Stomach (tissue), 19 donors: ENCODE measurements at places on chromosomes 16 and 17. TPM values are rescaled to one million over a fixed set of nuclear protein-coding genes. Genes with fewer than 3 reads are reported as not detected.

GRCh38 chr16:53812914-53813313 lies 109.0 kb downstream of the FTO start:
- no peaks in the 10 kb centered on the region for H3K4me1 ChIP-seq
- DNase-seq, result no peak
- H3K36me3 ChIP-seq, result no peaks in the 10 kb centered on the region

DNA sequence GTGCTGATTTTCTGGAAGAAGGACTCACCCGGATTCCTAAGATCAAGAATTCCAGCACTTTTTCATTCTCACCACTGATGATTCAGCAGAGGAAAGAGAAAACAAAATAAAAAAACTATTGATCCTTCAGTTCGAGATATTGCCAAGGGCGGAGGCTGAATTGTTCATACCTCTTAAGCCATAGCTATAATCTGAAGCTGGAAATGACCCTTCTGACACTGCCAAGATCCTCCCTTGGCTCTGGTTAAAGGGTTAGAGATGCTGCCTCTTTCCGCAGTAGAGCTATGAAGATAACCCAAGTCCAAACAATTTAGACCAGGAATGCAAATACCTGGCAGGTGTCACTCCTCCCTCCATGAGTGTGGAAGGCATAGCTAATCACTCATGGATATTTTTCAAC lies 73.0 kb downstream of the TMEM114 start:
- peaks cover 6% of the 10 kb centered on the region for H3K4me1 ChIP-seq
- no peak overlapping the region for H3K27ac ChIP-seq
- H3K36me3 ChIP-seq, result no peaks in the 10 kb centered on the region

HNF1B gene
- 19.2 TPM for total RNA-seq

RAC3 gene
- total RNA-seq, result 1.2 TPM

EPN3 gene
- total RNA-seq, result 6.4 TPM

DNA sequence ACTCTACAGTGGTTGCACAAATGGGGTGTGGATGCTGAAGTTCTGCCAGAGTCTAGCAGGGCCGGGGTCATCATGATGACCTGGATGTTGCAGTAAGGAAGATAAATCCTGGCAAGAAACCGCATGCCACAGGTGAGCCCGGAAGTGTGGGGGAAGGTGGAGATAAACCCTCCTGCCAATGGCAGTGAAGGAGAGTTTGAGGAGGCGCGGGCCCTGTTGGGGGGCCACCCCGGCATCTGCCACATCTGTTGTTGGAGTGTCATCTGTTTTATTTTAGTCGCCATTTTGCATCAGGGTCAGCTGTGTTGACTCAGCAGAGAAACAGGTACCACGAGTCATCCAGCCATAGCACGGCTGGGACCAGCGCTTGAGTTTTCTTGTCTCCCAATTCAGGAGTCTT lies 173.8 kb upstream of the CHMP6 start:
- H3K27ac ChIP-seq, result no peak overlapping the region
- H3K27me3 ChIP-seq, result no peaks in the 10 kb centered on the region
- peaks cover 17% of the 10 kb centered on the region for H3K36me3 ChIP-seq

DNA sequence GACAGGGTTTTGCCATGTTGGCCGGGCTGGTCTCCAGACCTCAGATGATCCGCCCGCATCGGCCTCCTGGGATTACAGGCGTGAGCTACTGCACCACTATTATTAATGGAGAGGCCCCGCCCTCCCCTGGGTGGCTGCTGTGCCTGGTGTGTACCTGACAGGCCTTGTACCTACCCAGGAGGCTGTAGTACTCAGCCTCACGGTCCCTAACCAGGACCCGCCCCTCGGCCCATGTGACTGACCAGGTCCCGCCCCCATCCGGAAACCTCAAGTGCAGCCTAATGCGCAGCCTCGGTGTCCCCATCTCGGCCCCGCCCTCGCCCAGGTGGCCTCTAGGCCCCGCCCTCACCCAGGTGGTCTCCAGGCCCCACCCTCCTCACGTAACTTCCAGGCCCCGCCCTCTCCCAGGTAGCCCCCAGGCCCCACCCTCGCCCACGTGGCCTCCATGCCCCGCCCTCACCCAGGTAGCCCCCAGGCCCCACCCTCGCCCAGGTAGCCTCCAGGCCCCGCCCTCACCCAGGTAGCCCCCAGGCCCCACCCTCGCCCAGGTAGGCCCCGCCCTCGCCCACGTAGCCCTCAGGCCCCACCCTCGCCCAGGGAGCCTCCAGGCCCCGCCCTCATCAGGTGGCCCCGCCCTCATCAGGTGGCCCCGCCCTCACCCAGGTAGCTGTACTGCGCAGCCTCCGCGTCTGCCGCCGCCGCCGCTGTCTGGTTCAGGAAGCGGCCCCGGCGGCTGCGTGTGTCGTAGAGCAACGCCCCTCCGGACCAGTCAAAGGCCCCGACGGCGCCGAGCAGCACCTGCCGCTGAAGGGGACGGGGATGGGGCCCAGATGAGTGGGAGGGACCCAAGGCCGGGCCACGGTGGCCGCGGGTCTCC lies 31.0 kb downstream of the HASPIN start:
- peak overlapping the region; percentile 40 for H3K4me3 ChIP-seq
- peak; percentile 97 for DNase-seq
- no peaks in the 10 kb centered on the region for H3K36me3 ChIP-seq
- H3K4me1 ChIP-seq, result peaks cover 19% of the 10 kb centered on the region
- H3K27me3 ChIP-seq, result no peaks in the 10 kb centered on the region

GFAP gene
- not detected for total RNA-seq

DNA sequence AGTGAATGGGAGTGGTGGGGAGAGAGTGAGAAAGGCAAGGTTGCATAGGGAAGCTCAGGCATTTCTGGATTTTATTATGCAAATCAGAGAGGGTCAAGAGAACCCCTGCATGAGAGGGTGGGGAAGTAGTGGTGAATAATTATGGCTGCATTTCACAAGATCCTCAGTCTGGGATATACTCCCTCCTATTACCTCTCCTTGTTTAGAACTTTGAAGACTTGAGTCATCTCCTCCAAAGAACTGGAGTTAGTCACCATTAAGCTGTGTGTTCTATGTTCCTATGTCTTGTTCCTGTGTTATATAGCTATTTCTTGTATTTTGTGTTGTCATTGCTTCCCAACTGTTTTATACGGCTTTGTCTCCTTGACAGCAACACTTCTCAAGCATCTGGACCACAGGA lies 18.4 kb downstream of the SOX9 start:
- H3K27me3 ChIP-seq, result no peaks in the 10 kb centered on the region
- DNase-seq, result no peak
- no peaks in the 10 kb centered on the region for H3K36me3 ChIP-seq
- peaks cover 13% of the 10 kb centered on the region for H3K4me1 ChIP-seq
- no peak overlapping the region for H3K27ac ChIP-seq

GRCh38 chr17:17719966-17720543 lies 38.8 kb downstream of the RAI1 start:
- peaks cover 55% of the 10 kb centered on the region for H3K4me1 ChIP-seq
- H3K27ac ChIP-seq, result no peak overlapping the region
- peaks cover 34% of the 10 kb centered on the region for H3K27me3 ChIP-seq

- no peaks in the 10 kb centered on the region for H3K36me3 ChIP-seq
- no peak overlapping the region for H3K4me3 ChIP-seq
- DNase-seq, result no peak
- H3K27me3 ChIP-seq, result peaks cover 5% of the 10 kb centered on the region
- no peaks in the 10 kb centered on the region for H3K4me1 ChIP-seq
- H3K27ac ChIP-seq, result no peak overlapping the region
Measured at GRCh38 chr16:85722128-85722893, 28.6 kb downstream of the C16orf74 start.

DNA sequence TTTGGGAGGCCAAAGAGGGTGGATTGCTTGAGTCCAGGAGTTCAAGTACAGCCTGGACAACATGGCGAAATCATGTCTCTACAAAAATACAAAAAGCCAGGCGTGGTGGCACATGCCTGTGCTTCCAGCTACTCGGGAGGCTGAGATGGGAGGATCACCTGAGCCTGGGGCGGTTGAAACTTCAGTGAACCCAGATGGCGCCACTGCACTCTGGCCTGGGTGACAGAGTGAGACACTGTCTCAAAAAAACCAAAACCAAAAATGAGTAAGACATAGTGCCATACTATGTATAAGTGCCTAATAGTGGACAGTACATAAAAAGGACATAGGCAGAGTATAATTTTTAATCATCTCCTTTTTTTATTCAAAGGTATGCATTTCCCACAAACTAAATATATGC lies 4.0 kb downstream of the CTC1 start:
- no peak overlapping the region for H3K4me3 ChIP-seq
- H3K36me3 ChIP-seq, result peaks cover 52% of the 10 kb centered on the region
- no peaks in the 10 kb centered on the region for H3K27me3 ChIP-seq
- no peaks in the 10 kb centered on the region for H3K4me1 ChIP-seq
- H3K27ac ChIP-seq, result no peak overlapping the region

DNA sequence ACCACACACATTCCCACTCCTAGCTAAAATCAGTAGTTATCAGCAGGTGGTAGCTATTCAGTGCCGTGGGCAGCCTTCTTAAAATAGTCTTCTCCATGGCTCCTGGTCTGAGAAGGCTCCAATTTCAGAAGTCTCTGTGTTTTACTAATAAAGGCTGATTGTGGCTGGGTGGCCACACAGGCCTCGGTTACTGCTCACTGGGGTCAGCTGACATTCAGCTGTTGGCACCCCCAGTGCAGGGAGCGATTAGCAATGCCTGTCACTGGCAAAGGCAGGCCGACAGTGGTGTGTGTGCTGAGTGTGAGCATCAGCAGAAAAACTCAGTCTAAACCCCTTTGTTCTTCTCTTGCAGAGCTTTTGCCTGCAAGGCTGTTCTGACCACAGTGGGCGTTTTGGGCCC lies 16.6 kb upstream of the DBNDD1 start:
- no peak overlapping the region for H3K4me3 ChIP-seq
- DNase-seq, result no peak
- no peak overlapping the region for H3K27ac ChIP-seq
- no peaks in the 10 kb centered on the region for H3K27me3 ChIP-seq
- H3K4me1 ChIP-seq, result no peaks in the 10 kb centered on the region
- H3K36me3 ChIP-seq, result peaks cover 98% of the 10 kb centered on the region

RPS6KB1 gene
- 50.0 TPM for total RNA-seq

DNAAF1 gene
- total RNA-seq, result not detected

GRCh38 chr17:82623707-82624106 lies 24.5 kb downstream of the WDR45B start:
- H3K4me3 ChIP-seq, result no peak overlapping the region
- DNase-seq, result no peak
- H3K27ac ChIP-seq, result no peak overlapping the region
- H3K27me3 ChIP-seq, result no peaks in the 10 kb centered on the region
- peaks cover 8% of the 10 kb centered on the region for H3K4me1 ChIP-seq
- H3K36me3 ChIP-seq, result peaks cover 100% of the 10 kb centered on the region

- H3K4me3 ChIP-seq, result no peak overlapping the region
- peak; percentile 67 for DNase-seq
- no peaks in the 10 kb centered on the region for H3K27me3 ChIP-seq
- peaks cover 98% of the 10 kb centered on the region for H3K4me1 ChIP-seq
Measured at GRCh38 chr16:88478889-88479792, 26.1 kb downstream of the ZFPM1 start.

TMEM204 gene
- total RNA-seq, result 9.4 TPM

DNA sequence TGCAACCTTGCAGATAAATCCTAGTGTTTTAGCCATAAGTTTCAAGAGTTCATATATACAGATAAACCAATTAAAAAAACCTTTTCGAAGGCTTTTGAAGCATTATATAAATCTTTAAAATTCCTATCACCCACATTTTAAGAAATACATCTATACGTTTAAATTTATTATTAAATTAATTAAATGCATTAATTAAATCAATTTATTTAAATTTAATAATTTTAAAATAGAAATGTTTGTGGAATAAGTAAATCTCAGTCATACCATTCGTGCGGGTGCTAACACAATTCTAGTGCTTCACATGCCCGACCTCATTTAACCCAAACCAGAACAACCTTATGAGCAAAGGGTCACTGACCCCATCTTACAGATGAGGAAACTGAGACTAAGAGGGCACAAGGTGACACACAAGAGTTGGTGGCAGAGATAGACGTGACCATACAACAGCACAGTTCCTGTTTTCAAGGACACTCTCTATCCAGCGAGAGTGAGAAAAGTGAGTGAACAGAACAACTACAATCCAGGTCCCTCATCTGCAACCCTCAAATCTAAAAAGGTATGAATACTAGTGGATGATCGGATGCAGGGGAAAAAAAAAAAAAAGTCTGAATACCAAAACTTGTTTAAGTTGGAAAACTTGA lies 1.4 kb downstream of the NSMCE1 start:
- peaks cover 40% of the 10 kb centered on the region for H3K4me1 ChIP-seq
- no peak overlapping the region for H3K27ac ChIP-seq
- no peaks in the 10 kb centered on the region for H3K36me3 ChIP-seq
- H3K27me3 ChIP-seq, result no peaks in the 10 kb centered on the region
- no peak overlapping the region for H3K4me3 ChIP-seq

DNA sequence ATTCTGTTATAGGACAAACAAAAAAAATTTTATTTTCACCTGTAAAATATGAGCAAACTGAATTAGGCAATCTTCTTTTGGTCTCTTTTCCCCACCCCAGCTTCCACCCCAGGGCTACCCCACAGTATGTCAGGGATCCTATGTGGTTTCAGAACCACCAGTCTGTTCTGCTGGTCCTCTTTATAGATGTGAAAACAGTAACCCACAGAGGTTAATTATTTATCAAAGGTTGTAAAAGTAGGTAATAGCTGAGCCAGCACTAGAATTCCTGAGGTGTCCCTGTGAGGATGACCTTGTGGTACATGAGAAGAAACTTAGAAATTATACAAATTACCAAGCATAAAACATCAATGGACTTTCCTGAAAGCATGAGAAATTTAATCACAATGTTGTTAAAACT lies 428.7 kb downstream of the CNTNAP4 start:
- H3K36me3 ChIP-seq, result no peaks in the 10 kb centered on the region
- H3K4me3 ChIP-seq, result no peak overlapping the region
- no peaks in the 10 kb centered on the region for H3K27me3 ChIP-seq
- H3K27ac ChIP-seq, result no peak overlapping the region

DNA sequence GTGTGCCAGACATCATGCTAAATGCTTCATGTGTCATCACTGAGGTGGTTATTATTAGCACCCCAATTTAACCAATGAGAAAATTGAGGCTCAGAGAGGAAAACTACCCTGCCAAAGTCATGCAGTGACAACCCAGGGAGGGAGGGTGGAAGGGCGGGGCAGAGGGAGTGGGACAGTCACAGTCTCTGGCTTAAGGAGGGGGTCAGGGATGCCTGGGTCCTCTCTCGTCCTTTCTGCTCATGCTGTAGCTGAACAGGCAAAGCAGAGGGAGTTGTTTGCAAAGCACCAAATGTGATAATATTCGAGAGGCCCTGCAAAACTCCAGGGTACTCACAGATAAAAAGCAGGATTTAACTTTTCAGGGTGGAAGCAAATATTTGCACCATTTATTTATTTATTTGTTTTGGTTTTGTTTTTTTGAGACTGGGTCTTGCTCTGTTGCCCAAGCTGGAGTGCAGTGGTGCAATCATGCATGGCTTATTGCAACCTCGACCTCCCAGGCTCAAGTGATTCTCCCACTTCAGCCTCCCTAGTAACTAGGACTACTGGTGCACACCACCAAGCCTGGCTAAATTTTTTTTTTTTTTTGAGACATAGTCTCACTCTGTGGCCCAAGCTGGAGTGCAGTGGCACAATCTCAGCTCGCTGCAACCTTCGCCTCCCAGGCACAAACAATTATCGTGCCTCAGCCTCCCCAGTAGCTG lies 47.9 kb upstream of the NKD1 start:
- no peak overlapping the region for H3K4me3 ChIP-seq
- no peaks in the 10 kb centered on the region for H3K27me3 ChIP-seq
- H3K27ac ChIP-seq, result no peak overlapping the region
- DNase-seq, result no peak
- peaks cover 5% of the 10 kb centered on the region for H3K4me1 ChIP-seq

- no peaks in the 10 kb centered on the region for H3K36me3 ChIP-seq
- H3K27ac ChIP-seq, result no peak overlapping the region
- H3K4me1 ChIP-seq, result no peaks in the 10 kb centered on the region
- no peaks in the 10 kb centered on the region for H3K27me3 ChIP-seq
Measured at GRCh38 chr17:10286324-10286723, 86.5 kb downstream of the MYH13 start.

- H3K36me3 ChIP-seq, result no peaks in the 10 kb centered on the region
- H3K4me3 ChIP-seq, result no peak overlapping the region
- DNase-seq, result no peak
- no peaks in the 10 kb centered on the region for H3K4me1 ChIP-seq
- H3K27me3 ChIP-seq, result no peaks in the 10 kb centered on the region
Measured at GRCh38 chr16:49534901-49535610, 161.5 kb downstream of the C16orf78 start.
